Progenitor cell of endocrine pancreas (in vitro differentiated cells): ENCODE measurements at places on chromosomes 16 and 17. TPM values are rescaled to one million over a fixed set of nuclear protein-coding genes. Genes with fewer than 3 reads are reported as not detected.
A peak's percentile ranks its signal among the peaks of the same experiment; 100 is the strongest.

- no peak overlapping the region for H3K4me3 ChIP-seq
- peaks cover 4% of the 10 kb centered on the region for H3K27me3 ChIP-seq
- no peak overlapping the region for H3K27ac ChIP-seq
- no peaks in the 10 kb centered on the region for H3K36me3 ChIP-seq
These were observed 45.0 kb upstream of the SMURF2 start for GRCh38 chr17:64707050-64707591.

- H3K4me3 ChIP-seq, result no peak overlapping the region
- no peak overlapping the region for H3K27ac ChIP-seq
- no peaks in the 10 kb centered on the region for H3K36me3 ChIP-seq
- no peak for DNase-seq
- H3K27me3 ChIP-seq, result no peaks in the 10 kb centered on the region
These were observed 492.2 kb downstream of the WWOX start for GRCh38 chr16:78591682-78592103.

DNA sequence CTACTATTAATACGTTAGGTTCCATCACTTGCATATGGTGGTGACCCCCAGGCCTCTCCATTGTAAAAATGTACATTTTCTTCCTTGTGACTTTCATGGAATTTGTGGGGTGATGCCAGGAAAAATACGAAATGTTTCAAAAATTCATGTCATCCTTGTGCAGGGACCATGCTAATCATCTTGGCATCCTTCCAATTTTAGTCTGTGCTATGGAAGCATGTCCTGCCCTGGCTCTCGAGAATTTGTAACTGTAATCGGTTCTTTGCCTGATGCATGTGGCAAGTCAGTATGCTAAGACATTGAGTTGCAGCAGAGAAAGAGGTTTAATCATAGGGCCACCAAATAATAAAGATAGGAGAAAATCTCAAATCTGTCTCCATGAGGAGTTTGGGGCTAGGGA is 14.3 kb upstream of the GINS3 start:
- H3K36me3 ChIP-seq, result no peaks in the 10 kb centered on the region
- H3K4me1 ChIP-seq, result no peaks in the 10 kb centered on the region
- no peak for DNase-seq

- no peaks in the 10 kb centered on the region for H3K36me3 ChIP-seq
- H3K27me3 ChIP-seq, result peaks cover 6% of the 10 kb centered on the region
- H3K4me3 ChIP-seq, result no peak overlapping the region
- DNase-seq, result peak; percentile 69
- H3K27ac ChIP-seq, result peak overlapping the region; percentile 15
- peaks cover 17% of the 10 kb centered on the region for H3K4me1 ChIP-seq
These were observed 32.6 kb upstream of the MEOX1 start for GRCh38 chr17:43694081-43694870.

DNA sequence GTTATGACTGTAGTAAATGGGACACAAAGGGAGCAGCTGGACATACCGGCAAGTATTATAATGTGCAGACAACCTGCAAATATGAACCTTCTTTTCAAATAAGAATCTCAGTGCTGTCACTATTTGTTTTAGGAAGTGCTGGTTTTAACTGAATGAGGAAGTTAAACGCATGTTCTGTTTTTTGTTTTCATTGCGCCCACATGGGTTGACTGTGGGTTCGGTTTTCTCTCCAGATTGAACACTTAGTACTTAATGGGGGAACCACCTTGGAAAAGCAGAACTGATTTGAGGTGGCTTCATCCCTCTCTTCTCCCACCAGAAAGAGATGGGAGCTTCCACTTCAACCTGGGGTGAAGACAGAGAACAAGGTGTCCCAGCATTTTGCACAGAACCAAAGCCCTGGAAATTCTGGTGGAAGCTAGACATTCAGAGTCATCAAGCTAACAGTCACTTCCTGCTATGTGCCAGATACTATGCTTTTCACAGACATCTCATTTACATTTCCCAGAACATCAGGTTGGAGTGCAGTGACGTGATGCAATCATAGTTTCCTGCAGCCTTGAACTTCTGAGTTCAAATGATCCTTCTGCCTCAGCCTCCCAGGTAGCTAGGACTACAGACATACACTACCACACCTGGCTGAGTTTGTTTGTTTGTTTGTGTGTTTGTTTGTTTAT is 149.8 kb downstream of the CDH13 start:
- no peak for DNase-seq
- no peaks in the 10 kb centered on the region for H3K4me1 ChIP-seq
- H3K27ac ChIP-seq, result no peak overlapping the region
- no peaks in the 10 kb centered on the region for H3K36me3 ChIP-seq
- H3K27me3 ChIP-seq, result peaks cover 9% of the 10 kb centered on the region
- H3K4me3 ChIP-seq, result no peak overlapping the region

Gene PIK3R5
- total RNA-seq, result 0.29 and 0.50 TPM in 2 replicates

- DNase-seq, result no peak
- H3K4me3 ChIP-seq, result no peak overlapping the region
- no peaks in the 10 kb centered on the region for H3K27me3 ChIP-seq
- no peak overlapping the region for H3K27ac ChIP-seq
- H3K4me1 ChIP-seq, result no peaks in the 10 kb centered on the region
These were observed 6.5 kb upstream of the NECAB2 start for GRCh38 chr16:83961591-83961990.

Gene MFAP4
- total RNA-seq, result 2.3 and 2.5 TPM in 2 replicates

Gene TRAF4
- 254 and 260 TPM in 2 replicates for total RNA-seq

Gene KCNJ16
- 16.6 and 17.9 TPM in 2 replicates for total RNA-seq

Gene GRIN2C
- total RNA-seq, result 0.57 and 0.84 TPM in 2 replicates

Gene USB1
- 43.0 and 43.6 TPM in 2 replicates for total RNA-seq

Gene TTYH2
- 0.69 and 1.1 TPM in 2 replicates for total RNA-seq

DNA sequence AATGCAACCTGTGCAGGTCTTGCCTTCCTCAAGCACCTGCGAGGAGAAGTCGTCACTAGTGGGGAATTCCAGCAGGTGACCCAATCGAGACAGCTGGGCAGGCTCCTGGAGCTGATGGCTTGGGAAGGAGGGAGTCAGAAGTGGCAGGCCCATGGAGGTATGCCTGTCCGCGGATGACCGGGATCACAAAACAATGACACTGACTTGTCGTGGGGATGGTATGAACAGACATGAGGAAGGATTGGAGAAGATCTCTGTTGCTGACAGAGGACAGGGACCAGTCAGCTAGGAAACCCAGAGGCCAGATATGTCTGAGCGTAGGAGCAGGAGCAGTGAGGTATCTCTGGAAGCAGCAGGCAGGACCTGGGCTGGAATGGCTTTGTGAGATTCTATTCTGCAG is 233.3 kb downstream of the SOX9 start:
- H3K27me3 ChIP-seq, result peaks cover 27% of the 10 kb centered on the region
- H3K27ac ChIP-seq, result no peak overlapping the region
- no peak for DNase-seq
- H3K4me3 ChIP-seq, result no peak overlapping the region

GRCh38 chr17:78120537-78120936 is 8.0 kb downstream of the TMC6 start:
- no peaks in the 10 kb centered on the region for H3K27me3 ChIP-seq
- H3K36me3 ChIP-seq, result peaks cover 9% of the 10 kb centered on the region
- no peak for DNase-seq
- H3K4me3 ChIP-seq, result no peak overlapping the region
- no peak overlapping the region for H3K27ac ChIP-seq

GRCh38 chr16:12470311-12471229 is 333.1 kb downstream of the CPPED1 start:
- no peaks in the 10 kb centered on the region for H3K36me3 ChIP-seq
- H3K4me3 ChIP-seq, result no peak overlapping the region
- no peaks in the 10 kb centered on the region for H3K27me3 ChIP-seq
- no peak overlapping the region for H3K27ac ChIP-seq
- H3K4me1 ChIP-seq, result no peaks in the 10 kb centered on the region

Gene OR2C1
- 0.19 TPM in 1 of 2 replicates, not detected in the other for total RNA-seq

Gene IRX6
- total RNA-seq, result not detected in 2 replicates

Gene INCA1
- total RNA-seq, result 2.8 and 3.3 TPM in 2 replicates

- no peak for DNase-seq
- H3K27ac ChIP-seq, result no peak overlapping the region
- H3K4me3 ChIP-seq, result no peak overlapping the region
- peaks cover 2% of the 10 kb centered on the region for H3K36me3 ChIP-seq
- peaks cover 3% of the 10 kb centered on the region for H3K4me1 ChIP-seq
These were observed 559.1 kb upstream of the SALL1 start for GRCh38 chr16:51710186-51710585.

DNA sequence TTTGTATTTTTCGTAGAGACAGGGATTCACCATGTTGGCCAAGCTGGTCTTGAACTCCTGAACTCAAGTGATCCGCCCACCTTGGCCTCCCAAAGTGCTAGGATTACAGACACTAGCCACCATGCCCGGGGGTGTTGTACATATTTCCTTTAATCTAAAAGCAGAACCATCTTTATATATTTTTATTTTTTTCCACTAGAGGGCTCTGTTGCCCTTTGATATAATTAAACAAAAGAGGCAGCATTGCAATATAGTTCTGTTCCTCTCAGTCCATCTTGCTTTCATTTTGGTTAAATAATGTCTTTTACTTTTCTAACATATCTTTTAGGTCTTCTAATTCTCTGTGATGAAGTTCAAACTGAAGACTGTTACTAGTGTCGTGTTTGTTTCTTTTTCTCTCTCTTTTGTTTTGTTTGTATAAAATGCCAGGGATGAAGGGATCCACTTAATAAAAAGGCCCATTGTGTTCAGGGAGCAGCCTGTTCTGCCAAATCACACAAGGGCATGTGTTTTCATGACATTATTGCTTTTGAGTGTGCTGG is 23.4 kb downstream of the WWOX start:
- H3K27ac ChIP-seq, result peak overlapping the region; percentile 91
- peaks cover 8% of the 10 kb centered on the region for H3K4me1 ChIP-seq
- H3K27me3 ChIP-seq, result no peaks in the 10 kb centered on the region
- no peak overlapping the region for H3K4me3 ChIP-seq
- DNase-seq, result no peak

Gene CCL2
- not detected in 2 replicates for total RNA-seq

Gene HBA1
- total RNA-seq, result not detected in 2 replicates

Gene ZP2
- total RNA-seq, result not detected in 2 replicates

- H3K27ac ChIP-seq, result peak overlapping the region; percentile 84
- DNase-seq, result peak; percentile 62
- H3K4me3 ChIP-seq, result peak overlapping the region; percentile 71
- peaks cover 3% of the 10 kb centered on the region for H3K4me1 ChIP-seq
These were observed 755 bp downstream of the PIEZO1 start for GRCh38 chr16:88784074-88784855.

GRCh38 chr16:22395960-22396359 is 21.5 kb upstream of the CDR2 start:
- H3K36me3 ChIP-seq, result no peaks in the 10 kb centered on the region
- no peaks in the 10 kb centered on the region for H3K27me3 ChIP-seq
- H3K4me3 ChIP-seq, result no peak overlapping the region
- H3K27ac ChIP-seq, result peak overlapping the region; percentile 31
- DNase-seq, result no peak

DNA sequence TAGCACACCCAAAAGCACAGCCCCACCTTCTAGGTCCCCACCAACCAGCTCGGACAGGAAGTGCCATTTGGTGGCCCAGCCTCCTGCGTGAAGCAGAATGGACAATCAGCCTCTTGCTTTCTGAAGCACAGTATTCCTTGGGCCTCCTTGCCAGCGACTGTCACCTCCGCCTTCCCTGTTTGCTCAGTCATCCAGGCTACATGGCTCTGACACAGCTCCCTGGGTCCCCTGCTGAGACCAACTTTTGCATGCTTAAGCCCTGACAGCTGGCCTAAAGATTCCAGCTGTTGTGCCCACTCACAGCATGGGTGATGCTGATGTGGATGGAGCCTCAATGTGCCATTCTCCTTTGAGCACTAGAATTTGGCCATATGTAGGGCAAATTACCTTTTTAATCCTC is 4.5 kb upstream of the CACNG5 start:
- H3K27ac ChIP-seq, result no peak overlapping the region
- H3K36me3 ChIP-seq, result no peaks in the 10 kb centered on the region
- DNase-seq, result no peak
- H3K27me3 ChIP-seq, result peaks cover 47% of the 10 kb centered on the region
- H3K4me3 ChIP-seq, result no peak overlapping the region

DNA sequence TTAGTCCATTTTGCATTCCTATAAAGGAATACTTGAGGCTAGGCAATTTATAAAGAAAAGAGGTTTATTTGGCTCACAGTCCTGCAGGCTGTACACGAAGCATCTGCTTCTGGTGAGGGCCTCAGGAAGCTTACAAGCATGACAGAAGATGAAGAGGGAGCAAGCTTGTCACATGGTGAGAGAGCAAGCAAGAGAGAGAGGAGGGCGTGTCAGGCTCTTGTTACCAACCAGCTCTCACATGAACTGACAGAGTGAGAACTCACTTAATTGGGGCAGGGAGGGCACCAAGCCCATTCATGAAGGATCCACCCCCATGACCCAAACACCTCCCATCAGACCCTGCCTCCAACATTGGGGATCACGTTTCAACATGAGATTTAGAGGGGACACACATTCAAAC is 1.6 kb downstream of the CHCT1 start:
- no peaks in the 10 kb centered on the region for H3K36me3 ChIP-seq
- DNase-seq, result no peak
- H3K27me3 ChIP-seq, result peaks cover 14% of the 10 kb centered on the region

- no peak overlapping the region for H3K27ac ChIP-seq
- DNase-seq, result no peak
- peaks cover 2% of the 10 kb centered on the region for H3K4me1 ChIP-seq
- no peak overlapping the region for H3K4me3 ChIP-seq
These were observed 91.3 kb downstream of the MAF start for GRCh38 chr16:79509211-79509631.

Gene TRPV3
- total RNA-seq, result 1.6 and 2.7 TPM in 2 replicates
